Left colon (tissue), 2 donors: ENCODE measurements at places on chromosomes 3 and 15. TPM values are rescaled to one million over a fixed set of nuclear protein-coding genes. Genes with fewer than 3 reads are reported as not detected.

Gene SUCNR1
- total RNA-seq = 0.15 TPM

Gene PAQR5
- total RNA-seq = 63.6 TPM

Gene CADM2
- 2.5 TPM for total RNA-seq

Gene KBTBD12
- 3.8 TPM for total RNA-seq

Gene P2RY14
- 7.3 TPM for total RNA-seq

- no peak for DNase-seq
Measured at GRCh38 chr3:96755519-96755918, 58.9 kb upstream of the EPHA6 start.

GRCh38 chr3:113151461-113152031 lies 59.8 kb upstream of the BOC start:
- peak; percentile 44 for DNase-seq

GRCh38 chr3:85384372-85384771 lies 425.6 kb downstream of the CADM2 start:
- no peak for DNase-seq

GRCh38 chr3:61345020-61345419 lies 93.8 kb upstream of the FHIT start:
- no peak for DNase-seq

GRCh38 chr3:120473896-120474675 lies 23.3 kb upstream of the FSTL1 start:
- DNase-seq = no peak

DNA sequence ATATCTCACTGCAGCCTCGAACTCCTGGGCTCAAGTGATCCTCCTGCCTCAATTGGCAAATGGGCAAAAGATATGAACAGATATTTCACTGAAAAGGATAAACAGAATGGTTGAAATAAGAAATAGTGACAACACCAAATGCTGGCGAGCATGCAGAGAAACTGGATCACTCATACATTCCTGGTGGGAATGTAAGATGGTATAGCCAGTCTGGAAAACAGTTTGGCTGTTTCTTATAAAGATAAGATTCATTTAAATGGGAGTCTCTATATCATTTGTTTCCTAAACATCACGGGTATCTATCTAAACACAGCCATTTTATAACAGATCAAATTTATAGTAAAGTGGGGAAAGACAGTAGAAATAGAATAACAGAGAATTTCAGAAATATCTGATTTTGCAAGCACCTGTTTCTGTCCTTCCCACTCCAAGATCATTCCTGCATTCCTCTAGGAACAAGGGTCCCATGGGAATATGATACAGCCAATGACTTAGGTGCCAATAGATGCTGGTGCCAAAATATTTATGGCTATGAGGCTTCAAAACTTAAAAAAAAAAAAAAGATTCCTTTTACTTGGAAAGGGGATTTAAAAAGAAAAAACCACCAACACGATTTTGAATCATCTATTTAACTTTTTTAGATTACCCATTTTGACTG lies 9.9 kb upstream of the TFDP2 start:
- DNase-seq = no peak

- DNase-seq = no peak
Measured at GRCh38 chr3:48935530-48935929, 16.9 kb downstream of the ARIH2 start.

GRCh38 chr3:112333002-112333380 lies at the start of gene CD200:
CD200 (plus strand) TSS chr3:112333156; CDS start chr3:112333213, 57 bp downstream.
- peak; percentile 50 for DNase-seq

DNA sequence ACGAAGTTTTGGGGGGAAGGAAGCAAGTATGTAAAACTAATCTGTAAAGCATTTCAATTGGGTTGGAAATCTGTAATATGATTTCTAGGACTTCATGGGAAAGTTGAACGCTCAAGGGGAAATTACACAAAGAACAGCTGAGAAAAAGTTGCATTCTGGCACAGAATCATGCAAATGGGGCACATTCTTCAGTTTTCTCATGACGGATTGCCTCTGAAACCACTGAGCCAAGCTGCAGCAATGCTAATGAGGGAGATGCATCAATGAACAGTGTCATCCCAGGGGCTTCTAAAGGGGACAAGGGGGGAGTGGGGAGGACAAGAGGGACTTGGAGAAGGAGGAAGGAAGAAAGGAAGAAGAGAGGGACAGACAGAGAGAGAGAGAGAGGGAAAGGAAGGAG lies 291.4 kb upstream of the ATP11B start:
- DNase-seq = no peak

DNA sequence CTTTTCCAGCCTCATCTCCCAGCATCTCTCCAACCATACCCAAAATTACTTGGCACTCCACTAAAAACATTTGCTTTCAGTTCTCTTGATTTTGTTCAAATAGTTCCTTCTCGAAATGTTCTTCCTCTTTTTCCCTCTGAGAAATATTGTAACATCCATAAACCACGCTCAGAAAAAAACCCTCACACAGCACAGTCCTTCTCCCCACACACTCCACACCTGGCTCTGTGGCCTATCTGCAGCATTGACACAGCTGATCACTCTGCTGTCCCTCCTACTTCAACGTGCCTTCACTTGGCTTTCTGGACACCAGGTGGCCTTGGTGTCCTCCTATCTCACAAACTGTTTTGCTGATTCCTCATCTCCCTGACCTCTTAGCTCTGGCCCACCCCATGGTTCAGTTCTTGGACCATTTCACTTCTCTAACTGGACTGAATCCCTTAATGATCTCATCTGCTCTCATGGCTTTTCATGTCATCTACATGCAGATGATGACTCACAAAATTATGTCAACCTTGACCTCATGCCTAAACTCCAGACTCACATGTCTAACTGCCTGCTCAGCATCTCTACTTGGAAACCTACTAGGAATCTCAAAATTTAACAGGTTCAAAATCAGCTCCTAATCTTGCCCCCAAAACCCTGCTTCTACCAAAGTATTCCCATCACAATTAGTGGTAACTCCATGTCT lies 93.3 kb downstream of the TRIM42 start:
- DNase-seq = no peak

GRCh38 chr15:63791228-63791627 lies 42.5 kb downstream of the HERC1 start:
- DNase-seq = no peak
